ENCODE measurements at places on chromosomes 6 and 20.

DNA sequence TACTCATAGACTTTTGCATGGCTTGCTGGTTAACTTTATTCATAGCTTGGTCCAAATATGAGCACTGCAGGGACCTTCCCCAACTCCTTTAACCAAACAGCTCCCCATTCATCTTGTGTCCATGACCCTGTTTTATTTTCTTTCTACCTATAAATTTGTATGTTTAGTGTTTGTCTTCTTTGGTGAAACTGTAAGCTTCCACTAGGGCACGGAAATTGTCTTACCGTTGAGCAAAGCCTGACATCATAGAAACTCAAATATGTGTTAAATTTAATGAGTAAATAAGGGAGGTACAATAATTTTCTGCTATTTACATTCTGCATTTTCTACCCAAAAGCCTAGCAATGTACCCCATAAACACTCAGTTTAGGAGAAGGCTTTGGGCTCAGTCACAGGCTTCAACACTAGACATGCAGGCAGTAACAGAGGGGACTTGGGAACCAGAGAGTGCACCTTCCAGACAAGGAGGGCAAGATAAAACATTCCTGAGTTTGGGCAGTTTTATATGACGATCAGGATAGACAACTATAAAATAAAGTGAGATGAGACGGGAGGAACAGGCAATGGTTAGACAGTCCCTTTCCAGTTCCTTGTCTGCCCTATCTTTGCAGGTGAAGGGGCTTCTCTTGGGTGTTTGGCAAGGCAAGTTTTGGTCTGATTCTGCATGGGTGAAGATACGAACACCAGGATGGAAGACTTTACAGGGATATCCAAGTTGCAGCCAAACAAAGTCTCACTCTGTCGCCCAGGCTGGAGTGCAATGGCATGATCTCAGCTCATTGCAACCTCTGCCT is 46.2 kb upstream of the ZNF217 start:
- no peak for DNase-seq

DNA sequence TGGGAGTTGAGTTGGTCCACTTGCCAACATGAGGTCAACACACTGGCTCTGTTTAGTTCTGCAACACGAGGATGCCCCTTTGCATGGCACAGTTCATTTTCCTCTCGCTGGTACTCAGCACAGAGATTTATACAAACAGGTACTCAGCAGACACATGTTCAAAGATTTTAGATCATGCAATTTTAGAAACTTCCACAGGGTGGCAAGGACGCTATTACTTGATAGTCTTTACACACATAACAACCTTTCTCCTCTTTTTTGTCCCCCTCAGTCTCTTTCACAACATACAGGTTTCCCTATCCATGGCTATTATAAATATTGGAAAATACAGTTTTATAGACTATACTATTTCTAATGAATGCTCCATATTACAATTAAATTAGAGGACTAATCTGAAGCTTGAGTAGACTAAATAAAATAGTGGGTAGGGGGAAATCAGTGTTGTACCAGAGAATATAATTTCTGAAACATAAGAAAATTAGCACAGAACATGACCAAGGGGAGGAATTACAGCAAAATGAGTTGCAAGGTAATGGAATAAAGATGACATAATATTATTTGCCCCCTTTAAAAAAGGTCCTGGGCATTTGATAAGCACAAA is 331.8 kb upstream of the BTBD3 start:
- peak; percentile 1 for DNase-seq

GRCh38 chr6:128029826-128030225 is 129.0 kb upstream of the THEMIS start:
- DNase-seq: no peak

GRCh38 chr6:15510536-15511247 is 152.1 kb downstream of the DTNBP1 start:
- DNase-seq: no peak

DNA sequence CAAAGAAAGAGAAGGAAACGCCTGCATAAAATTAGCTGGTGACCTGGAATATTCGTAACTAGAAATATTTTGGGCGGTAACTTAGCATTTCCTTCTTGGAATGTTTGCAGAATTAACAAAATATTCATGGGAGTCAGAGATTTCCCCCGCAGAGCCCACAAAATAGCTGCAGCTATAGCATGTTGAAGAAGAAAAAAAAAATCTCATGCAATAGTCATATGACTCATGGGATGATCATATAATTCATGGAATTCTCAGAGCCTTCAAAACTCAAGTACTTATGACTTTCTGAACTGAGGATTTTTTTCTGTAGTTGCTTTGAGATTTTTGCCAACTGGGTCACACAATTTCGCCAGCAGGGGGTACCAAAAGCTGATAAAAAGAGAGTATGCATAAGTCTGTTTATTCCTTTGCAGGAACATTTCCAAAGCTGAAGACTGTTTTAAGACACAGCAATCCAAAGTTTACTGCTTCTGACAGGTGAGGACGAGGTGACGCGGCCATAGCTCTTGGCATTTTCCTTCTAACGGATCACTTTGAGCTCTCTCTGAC is 586.0 kb upstream of the CHD6 start:
- no peak for DNase-seq

GRCh38 chr20:8527998-8528723 is 396.1 kb downstream of the PLCB1 start:
- DNase-seq: peak; percentile 85

- DNase-seq: no peak
Measured at GRCh38 chr6:112286010-112286409, 31.6 kb upstream of the LAMA4 start.

- peak; percentile 42 for DNase-seq
Measured at GRCh38 chr6:105136431-105137350, 43.1 kb downstream of the POPDC3 start.

- no peak for DNase-seq
Measured at GRCh38 chr6:156167016-156167624, 610.1 kb upstream of the ARID1B start.

- DNase-seq: peak; percentile 88
Measured at GRCh38 chr6:41966961-41967311, 25.3 kb upstream of the CCND3 start.

DNA sequence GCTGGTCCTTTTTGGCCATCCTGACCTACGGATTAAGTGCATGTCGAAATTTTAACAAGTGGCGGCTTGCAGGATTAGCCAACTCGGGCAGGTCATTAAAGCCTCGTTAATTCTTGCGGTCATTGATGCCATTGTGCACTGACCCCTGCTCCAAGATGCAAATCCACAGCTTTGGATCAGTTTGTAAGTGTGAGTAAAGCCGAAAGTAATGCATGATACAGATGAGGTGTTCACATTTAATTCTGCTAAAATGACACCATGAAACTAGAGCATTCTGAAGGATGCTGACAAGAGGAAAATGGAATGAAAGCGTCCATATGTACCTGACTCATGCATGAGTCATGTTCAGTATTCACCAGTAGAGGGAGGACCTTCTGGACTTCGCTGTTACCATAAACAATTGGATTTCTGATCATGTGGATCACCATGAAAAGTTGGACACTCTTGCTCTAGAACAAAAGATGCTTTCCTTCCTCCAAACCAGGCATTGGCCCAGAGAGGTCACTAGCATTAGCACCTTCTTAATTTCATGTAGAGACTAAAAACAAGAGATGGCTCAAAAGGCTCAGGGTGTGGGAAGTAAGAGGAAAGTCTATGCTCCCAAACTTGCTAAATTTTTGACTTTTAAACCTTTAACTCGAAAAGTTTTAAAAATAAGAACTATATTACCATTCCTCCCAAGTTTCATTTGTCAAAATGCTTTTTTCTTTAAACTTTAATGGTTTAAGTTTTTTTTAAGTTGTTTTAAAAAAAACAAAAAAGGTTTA is 48.0 kb downstream of the MUC22 start:
- peak; percentile 97 for DNase-seq

GRCh38 chr6:109002051-109002697 is 92.5 kb downstream of the SESN1 start:
- DNase-seq: peak; percentile 22

- no peak for DNase-seq
Measured at GRCh38 chr20:51411870-51412269, 130.6 kb downstream of the NFATC2 start.

DNA sequence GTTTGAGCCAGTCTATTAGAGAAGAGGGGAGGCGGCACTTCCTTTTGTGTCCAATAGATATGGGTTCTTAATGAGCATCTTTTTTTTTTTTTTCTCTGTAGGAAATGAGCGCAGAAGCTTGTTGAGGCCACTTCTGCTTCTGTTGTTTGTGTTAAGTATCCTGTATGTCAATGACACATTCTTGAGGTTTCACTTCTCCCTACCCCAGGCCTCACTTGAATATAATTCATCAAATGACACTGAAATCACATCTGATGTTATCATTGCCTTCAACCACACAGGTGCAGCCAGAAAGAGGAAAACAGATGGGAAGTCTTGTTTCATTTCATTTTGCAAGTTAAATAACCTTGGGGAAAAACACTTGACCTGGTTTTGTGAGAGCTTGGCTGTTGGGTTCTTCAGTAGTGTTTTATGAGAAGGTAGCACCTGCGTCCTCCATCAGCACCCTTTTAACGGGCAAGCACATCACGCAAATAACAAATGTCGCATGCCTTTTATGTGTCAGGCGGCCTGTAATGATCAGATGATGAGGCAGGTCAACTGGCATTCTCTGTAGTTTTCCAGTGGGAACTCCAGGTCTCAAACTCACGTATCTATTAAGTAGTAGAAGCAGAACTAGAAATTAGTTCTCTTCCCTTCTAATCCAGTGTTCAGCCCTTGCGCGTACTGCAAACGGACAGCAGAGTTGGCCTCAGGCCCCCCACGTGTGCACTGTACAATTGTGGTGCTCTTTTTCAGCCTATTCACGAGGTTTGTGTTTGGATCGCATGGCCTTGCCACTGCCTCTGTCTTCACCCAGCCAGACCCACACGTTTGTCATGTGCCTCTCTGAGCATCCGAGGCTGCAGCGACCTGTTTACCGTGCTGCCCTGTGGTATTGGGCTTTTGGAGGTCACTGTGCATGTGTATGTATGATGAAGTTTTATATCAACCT is 23.5 kb downstream of the PLEKHG1 start:
- no peak for DNase-seq

- DNase-seq: peak; percentile 37
Measured at GRCh38 chr20:51326201-51326819, 216.2 kb downstream of the NFATC2 start.

- no peak for DNase-seq
Measured at GRCh38 chr6:131972741-131973140, 21.6 kb upstream of the CCN2 start.

DNA sequence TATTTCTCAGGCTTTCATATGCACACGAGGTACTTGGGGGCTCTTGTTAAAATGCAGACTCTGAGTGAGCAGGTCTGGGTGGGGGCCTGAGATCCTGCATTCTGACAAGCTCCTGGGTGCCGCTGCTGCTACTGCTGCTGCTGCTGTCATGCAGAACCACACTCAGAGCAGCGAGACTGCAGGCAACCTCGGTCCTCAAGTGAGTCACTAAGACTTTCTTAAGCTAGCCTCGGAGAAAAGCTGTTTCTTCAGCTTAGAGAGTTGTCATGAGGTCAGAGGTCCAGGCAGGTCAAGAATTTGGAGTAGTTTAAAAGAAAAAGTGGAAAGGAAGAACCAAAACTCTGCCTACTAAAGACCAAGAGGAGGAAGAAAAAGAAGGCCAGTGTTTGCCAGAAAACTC is 92.9 kb downstream of the SPTLC3 start:
- DNase-seq: peak; percentile 45

DNA sequence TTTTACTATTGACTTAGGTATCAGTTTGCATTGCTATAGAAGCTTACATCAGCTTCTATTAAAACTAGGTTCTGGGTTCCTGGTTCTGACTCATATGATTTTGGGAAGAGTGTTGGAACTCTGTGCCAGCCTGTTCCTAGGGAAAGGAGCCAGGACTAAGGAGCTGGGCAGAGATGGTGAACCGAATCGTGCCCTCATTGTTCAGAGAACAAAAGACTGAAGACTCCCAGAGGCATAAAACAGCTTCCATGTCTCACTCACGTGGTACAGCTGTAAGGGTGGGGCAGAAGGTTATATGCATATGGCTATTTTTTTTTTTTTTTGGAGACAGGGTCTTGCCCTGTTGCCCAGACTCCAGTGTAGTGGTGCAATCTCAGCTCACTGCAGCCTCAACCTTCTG is 89.1 kb upstream of the THBS2 start:
- DNase-seq: no peak

GRCh38 chr6:85650606-85651005 is 7.9 kb upstream of the SYNCRIP start:
- no peak for DNase-seq

- peak; percentile 29 for DNase-seq
Measured at GRCh38 chr20:14445310-14445709, 107.9 kb upstream of the FLRT3 start.

- DNase-seq: no peak
Measured at GRCh38 chr6:66555082-66555481, 848.1 kb upstream of the EYS start.

GRCh38 chr6:170287371-170287876 is 3.5 kb downstream of the DLL1 start:
- no peak for DNase-seq

DNA sequence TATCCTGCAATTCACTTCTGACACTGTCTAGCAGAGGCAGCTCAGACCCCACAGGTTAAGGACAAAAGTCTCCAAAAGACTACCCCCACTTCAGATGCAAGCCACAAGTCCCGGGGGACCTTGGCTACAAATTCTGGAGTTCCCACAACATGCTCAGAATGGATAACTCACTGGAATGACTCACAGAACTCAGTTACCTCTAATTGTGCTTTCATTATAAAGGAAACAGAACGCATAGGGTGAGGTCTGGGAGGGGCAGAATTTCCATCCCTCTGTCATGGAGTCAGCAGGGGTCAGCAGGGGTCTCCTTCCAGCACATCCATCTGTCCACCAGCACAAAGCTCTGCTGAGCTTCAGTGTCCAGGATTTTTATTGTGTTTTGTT is 184.2 kb downstream of the CDH4 start:
- DNase-seq: peak; percentile 83

DNA sequence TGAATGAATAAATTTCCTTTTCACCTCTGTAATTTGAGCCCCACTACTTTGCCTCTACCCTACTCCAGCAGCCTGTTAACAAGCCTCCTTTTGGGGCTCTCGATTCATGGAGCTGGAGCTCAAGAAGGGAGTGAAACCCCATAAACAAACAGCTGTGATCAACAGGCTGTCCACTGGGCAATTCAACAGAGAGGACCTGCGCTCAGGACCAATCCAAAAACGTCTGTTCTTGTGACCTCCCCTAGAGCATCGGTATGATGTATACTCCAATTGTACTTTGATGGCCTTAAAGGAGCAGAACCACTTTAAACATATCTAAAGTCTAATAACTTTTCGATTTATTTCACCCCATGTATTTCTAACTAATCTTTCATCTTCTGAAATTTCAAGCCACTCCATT is 37.4 kb downstream of the HIVEP2 start:
- DNase-seq: no peak

GRCh38 chr20:53750827-53751619 is 157.4 kb upstream of the ZNF217 start:
- peak; percentile 86 for DNase-seq

DNA sequence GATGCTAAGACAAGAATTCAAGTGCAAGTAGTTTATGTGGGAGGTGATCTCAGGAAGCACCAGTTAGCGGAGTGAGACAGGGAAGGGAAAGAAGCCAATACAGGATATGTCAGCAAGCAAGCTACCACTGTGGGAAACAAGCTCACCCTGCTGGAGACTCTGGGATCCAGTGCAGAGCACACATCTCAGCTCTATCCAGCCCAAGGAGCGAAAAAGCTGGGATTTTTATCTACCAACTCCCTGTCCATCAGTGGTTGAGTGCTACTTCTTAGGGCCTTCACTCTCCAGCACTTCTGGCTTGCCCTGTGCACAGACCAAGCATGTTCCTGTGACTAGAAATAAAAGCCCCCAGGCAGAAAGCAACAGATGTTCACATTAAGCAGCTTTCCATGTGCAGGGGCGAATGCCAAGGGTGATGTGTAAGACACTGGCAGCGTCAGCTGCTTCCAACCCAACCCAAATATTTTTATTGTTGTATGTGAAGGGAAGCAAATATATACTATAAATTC is 10.8 kb upstream of the RNF24 start:
- DNase-seq: peak; percentile 81

All from astrocyte (in vitro differentiated cells and primary cell).